ENCODE measurements at places on chromosomes 13 and 19.

GRCh38 chr13:81207636-81208035 lies 866.7 kb upstream of the SPRY2 start:
- DNase-seq = no peak

GRCh38 chr19:2035590-2035991 lies 15.5 kb downstream of the MKNK2 start:
- DNase-seq = no peak

DNA sequence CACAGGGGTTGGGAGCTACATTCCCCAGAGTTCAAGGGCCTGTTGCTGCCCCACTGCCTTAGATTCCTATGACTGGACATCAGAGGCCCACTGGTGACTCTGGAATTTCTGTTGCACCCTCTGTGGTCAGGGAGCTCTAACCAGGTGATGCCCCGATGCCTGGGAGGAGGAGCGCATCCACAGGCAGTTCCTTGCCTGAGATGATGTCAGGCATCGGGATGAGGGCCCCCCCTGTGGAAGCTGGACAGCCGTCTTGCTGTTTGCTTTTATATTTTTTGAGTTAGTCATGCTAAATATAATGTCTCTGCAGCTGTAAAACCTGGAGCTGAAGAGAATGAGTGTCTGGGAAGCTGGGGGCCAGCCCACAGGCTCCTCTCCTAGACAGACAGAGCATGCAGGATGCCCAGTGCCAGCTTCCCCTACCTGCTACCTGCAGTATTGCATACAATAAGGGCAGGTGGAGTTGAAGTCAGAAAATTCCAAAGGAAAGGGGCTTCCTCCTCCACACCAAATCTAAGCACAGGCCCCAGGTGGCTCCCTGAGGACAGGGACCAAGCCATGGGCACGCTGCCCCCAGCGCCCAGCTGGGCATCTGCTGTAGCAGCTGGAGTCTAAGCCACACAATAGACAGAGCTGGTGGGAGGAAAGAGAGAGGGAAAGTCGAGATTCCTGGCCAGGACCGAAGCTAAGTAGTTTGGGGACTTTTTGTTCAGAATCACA lies 16.2 kb downstream of the COL4A2 start:
- no peak for DNase-seq

GRCh38 chr13:20831254-20831653 lies 57.5 kb upstream of the EEF1AKMT1 start:
- no peak for DNase-seq

GRCh38 chr13:100537486-100537885 lies 51.1 kb downstream of the GGACT start:
- DNase-seq = no peak

DNA sequence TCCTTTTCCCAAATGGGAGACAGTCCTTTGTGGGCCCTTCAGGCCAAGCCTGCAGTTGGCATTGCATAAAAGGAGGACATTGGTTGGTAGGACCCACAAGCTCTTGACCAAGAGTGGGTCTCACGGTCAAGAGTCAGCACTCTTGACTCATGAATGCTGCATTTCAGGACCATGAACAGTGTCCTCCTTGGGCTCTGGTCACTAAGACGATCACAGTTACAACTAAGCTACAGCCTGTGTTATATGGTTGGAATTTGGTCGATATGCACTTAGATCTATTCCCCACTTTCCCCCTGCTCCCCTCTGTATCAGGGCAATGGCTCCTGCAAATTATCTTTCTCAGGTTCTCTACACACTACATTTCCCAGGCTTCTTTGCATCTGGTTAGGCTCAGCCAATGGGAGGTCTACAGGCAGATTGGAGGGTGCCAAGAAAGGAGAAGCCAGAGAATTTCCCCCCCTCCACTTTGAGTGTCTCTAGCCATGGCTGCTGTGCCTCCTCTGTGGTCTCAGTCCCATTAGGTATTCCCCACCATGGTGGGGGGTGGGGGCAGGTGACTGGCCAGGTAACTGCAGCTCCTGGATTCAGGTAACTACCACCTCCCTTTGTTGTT lies 3.1 kb upstream of the OLFM2 start:
- no peak for DNase-seq

All from effector CD8-positive, alpha-beta T cell (primary cell).